ENCODE measurements at places on chromosomes 11 and 22.

- no peak for DNase-seq
These were observed 77.8 kb upstream of the LINC01488 start for GRCh38 chr11:69403556-69404215.

DNA sequence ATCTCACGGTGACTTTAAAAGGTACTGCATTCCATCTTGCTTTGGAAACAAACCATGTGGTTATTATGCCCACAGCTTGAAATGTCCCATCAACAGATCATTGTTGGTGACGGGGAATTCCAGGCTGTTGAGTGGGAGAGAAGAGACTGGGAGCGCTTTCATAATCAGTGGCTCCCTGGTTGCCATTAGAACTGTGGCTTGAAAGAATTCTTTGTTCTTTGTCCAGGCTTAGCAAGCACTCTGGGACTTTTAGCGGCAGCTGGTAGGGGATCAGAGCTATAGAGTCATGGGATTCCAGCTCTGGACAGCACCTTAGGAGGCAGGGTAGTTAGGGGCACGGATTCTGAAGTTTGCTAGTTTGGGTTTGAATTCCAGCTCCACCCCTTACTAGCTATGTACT lies 22.0 kb downstream of the MMP20 start:
- DNase-seq = no peak

GRCh38 chr11:35804451-35805040 lies 139.3 kb upstream of the LDLRAD3 start:
- DNase-seq = no peak

GRCh38 chr11:97850701-97851100 lies 1170.0 kb upstream of the CNTN5 start:
- DNase-seq = no peak

DNA sequence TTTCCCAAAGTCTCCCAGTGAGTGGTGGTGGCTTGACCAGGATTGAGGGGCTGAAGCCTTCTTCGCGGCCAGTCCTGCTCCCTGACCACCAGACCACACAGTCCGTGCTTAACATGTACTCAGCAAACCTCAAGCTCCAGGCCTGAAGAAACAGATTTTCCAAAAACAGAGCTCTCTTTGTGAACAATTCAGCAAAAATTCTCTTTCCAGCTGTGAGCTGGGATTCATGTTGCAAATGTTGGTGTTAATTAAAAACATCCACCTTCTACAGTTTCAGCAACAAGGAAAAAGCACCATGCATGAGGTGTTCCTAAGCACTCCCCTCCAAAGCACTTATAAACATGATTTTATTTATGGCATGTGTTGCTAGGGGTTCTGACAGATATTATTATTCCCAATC lies 129.5 kb downstream of the ETS1 start:
- no peak for DNase-seq

GRCh38 chr11:30917859-30918478 lies 331.8 kb upstream of the MPPED2 start:
- DNase-seq = no peak

DNA sequence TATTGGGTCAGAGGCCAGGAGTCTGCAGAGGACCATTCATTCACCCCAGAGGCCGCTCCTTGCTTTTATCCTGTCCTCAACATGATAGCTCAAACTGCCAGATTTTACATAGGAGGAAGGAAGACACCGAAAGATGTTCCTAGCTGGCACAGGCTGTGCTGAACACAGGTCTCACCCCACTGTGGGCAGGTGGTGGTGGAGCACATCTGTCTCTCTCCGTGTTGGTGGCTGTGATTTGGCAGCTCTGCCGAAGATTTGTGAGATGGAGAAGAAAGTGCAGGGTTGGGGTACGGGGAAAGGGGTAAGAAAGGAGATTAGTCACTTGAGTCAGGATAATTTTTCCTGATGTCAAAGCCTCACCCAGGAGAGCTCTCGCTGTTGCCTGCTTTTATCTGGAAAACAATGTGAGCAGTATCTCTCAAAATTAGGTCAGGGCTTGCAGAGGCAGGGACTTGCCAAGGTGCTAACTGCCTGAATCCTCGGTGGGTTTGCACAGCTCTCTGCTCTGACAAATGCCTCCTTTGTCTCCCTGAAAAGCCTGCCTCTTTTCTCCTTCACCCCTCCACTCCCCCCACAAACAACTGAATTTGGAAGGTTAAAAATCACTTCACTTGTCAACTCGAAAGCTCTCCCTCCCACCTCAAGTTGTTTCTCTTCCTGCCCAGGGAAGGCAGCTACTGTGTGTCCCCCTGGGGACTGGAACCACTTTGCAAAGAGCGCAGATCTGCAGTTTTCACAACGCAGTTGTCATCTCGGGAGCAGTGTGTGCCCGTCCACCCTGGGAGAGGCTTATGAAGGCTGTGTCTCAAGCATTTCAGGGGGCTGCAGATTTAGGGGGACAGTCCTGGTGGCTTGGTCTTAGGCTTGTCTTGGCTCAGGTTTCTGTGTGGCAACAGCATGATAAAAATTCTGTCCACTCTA lies 299.7 kb downstream of the ST3GAL4 start:
- DNase-seq = no peak

- no peak for DNase-seq
These were observed 310.7 kb upstream of the NCAM1 start for GRCh38 chr11:112650527-112650926.

GRCh38 chr11:7418906-7419305 lies 66.4 kb upstream of the OLFML1 start:
- no peak for DNase-seq

GRCh38 chr11:60771146-60771545 lies 14.0 kb upstream of the MS4A10 start:
- DNase-seq = no peak

DNA sequence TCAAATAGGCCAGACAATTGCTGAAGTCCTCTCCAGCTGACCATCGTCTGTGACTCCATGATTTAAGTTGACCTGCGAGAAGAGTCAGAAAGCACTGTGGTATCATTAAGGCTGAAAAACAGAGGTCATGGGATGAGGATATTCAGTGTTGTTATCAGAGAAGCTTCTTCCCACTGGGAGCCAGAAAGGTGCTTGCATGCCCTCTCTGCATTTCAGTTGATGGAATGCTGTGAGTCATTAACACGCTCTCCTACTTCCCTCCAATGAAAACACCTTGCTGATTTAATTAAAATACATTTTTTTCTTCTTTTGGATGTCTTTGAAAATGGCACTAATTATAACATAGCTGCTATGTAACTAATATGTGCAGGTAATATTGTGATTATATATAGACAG lies 667.0 kb downstream of the NTM start:
- DNase-seq = no peak

GRCh38 chr11:118211006-118211405 lies 13.8 kb downstream of the JAML start:
- DNase-seq = no peak

DNA sequence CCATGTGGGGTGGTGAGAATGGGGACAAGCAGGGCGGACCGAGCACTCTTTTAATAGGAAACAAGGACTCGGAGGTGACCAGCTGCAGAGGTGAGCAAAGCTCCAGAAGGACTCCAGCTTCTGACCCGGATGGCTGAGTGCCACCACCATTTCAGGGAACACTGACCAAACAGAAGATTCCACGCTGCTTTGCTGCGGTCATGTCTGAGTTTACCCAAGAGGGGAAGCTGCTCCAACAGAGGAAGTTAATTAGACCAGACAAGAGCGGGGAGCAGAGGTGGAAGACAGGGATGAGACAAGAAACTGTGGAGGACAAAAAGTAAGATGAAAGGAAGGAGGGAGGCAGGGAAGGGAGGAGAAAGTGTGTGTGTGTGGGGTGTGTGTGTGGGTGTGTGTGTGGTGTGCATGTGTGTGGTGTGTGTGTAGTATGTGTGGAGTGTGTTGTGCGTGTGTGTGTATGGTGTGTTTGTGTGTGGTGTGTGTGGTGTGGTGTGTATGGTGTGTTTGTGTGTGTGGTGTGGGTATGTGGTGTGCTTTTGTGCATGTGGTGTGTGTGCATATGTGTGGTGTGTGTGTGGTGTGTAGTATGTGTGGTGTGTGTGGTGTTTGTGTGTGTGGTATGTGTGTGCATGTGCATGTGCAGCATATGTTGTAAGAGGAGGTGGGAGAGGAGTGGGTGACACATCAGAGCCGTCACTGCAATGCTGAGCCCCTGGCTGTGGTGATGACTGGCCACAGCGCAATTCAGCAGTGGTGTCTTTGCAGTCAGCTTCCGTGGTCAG lies 82.2 kb upstream of the AKIP1 start:
- no peak for DNase-seq

- DNase-seq = no peak
These were observed 2.1 kb upstream of the SHANK3 start for GRCh38 chr22:50670513-50670912.

DNA sequence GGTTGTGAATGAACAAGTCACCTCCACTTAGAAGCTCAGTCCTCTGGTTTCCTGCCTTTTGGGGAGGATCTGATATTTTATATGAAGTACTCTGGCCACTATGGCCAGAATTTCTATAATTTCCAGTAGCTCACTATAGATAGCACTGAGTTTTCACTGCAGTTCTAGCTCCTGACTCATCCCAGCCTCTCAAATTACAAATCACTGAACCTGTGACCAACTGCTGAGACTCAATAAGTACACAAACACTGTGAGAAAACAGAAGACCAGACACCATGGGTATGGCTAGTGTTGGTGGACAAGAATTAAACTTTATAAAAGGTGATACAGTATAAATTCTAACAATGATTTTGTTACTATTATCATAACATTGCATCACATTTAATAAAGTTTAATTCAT lies 47.1 kb upstream of the UCP3 start:
- no peak for DNase-seq

- DNase-seq = no peak
These were observed 473.4 kb downstream of the METTL15 start for GRCh38 chr11:28581286-28582242.

DNA sequence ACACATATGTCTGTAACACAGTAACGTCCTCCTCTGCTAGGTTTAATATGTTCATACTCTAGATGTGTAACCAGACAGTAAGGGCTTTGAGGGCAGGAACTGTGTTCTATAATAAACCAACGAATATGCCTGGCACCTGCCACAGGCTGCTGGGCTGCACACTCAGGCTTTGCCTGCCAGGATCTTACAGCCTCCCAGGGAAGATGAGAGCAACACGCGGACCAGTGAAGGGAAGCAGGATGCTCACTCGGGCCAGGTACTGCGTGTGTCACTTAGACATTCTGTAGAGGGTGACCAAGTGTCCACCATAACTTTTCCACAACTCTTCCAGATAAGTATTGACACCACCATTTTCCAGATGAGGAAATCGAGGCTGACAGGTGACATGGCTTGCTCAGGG lies 21.7 kb upstream of the BAIAP2L2 start:
- no peak for DNase-seq

All from activated CD8-positive, alpha-beta memory T cell treated with anti-CD3 and anti-CD28 coated beads for 48 hours (primary cell).